ENCODE measurements at places on chromosomes 13 and 19.

GRCh38 chr13:109586509-109587346 is 199.7 kb downstream of the IRS2 start:
- no peak for DNase-seq

GRCh38 chr13:25178070-25178469 is 6.0 kb upstream of the AMER2 start:
- DNase-seq = no peak

GRCh38 chr13:27858046-27858445 is 61.8 kb upstream of the PDX1 start:
- DNase-seq = no peak

GRCh38 chr13:79440958-79441528 is 35.0 kb upstream of the RBM26 start:
- no peak for DNase-seq

DNA sequence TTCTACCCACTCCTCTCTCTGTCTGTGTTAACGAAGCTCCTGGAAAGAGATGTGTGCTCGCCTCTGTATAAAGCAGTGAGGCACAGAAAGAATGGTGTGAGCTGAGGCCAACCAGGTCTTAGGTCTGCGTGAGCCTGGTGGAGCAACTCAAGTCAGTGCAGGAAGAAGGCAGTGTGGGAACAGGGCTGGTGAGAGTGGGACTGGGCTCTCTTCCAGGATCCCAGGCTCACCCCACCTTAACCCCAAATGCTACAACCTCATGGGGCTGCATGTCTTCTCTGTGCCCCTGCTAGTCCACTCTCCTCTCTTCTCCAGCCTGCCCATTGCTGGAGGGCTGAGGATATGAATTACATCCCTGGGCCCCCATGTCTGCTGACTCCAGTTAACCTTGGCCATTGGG is 127.4 kb downstream of the DCT start:
- peak; percentile 50 for DNase-seq

- peak; percentile 48 for DNase-seq
Observed at GRCh38 chr13:91668866-91669495, 270.6 kb downstream of the GPC5 start.

DNA sequence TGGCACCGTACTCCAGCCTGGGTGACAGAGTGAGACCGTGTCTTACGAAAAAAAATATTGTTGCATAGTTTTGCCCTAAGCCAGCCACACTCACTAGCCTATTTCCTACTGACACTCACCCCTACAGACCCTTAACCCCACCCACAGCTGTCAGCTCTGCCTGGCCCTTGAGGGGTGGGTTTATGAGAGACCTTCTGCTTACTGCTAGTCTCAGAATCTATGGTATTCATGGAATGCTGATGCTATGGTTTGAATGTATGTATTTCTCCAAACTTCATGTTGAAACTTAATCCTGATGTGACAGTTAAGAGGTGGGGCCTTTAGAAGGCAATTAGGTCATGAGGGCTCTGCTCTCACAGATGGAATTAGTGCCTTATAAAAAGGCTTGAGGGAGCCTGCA is 79.2 kb upstream of the LRCH1 start:
- DNase-seq = peak; percentile 34

DNA sequence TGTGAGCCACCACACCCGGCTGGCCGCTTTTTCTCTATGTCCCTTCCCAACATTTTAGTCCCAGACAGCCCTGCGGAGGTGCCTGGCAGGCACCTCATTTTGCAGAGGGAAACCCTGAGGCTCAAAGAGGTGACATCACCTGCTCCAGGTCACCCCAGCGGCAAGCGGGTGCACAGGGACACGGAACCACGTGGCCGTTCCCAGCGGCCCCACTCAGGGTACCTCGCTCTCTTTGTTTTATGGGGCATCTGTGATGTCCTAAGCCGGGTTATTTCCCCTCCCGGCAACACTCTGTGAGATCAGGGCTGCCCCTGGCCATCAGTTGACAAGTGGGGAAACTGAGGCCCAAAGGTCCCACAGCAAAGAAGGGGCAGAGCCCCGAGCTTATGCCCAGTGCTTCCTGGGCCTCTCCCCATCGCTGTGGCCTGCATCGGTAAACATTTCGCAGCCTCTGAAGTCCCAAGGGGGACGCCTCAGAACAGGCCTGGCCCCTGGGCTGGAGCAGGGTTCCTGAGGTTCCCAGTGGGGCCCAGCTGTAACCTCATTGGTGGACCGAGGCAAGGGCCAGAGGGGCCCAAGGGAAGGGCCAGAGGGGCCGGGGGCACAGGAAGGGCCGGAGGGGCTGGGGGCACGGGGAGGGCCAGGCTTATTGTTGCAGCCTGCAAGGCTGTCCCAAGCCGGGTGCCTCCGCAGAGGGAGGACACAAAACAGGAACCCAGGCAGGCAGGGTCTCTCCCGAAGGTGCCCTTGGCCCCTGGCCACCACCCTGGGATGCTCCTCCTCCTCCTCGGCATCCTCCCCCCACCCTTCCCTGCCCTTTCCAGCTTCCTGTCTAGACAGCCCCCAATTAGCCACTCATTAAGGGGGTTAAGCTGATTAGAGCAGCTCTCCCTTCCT is 39.0 kb downstream of the SMIM24 start:
- DNase-seq = no peak

- no peak for DNase-seq
Observed at GRCh38 chr19:18723871-18724377, 40.4 kb downstream of the CRTC1 start.

DNA sequence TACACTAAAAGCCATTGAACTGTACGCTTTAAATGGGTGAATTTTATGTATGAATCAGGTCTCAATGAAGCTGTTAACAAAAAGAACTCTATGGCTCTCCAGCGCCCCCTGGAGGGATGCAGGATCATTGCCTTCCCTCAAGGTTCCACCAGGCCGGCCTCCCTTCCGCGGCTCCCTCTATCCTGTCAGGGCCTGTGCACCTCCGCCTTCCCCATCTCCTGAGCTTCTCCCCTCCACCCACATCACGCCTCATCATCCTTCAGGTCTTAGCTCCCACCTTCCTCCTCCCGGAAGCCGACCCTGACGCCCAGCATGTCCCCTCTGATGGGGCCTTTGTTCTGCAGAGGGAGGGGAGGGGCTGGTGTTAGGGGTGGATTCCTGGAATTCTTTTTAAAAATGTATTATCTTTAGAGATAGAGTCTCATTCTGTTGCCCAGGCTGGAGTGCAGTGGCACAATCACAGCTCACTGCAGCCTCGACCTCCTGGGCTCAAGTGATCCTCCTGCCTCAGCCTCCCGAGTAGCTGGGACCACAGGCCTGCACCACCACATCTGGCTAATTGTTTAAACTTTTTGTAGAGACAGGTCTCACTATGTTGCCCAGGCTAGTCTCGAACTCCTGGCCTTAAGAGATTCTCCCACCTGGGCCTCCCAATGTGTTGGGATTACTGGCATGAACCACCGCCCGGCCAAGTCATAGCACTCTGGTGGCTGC is 27.7 kb downstream of the MEIS3 start:
- peak; percentile 59 for DNase-seq

DNA sequence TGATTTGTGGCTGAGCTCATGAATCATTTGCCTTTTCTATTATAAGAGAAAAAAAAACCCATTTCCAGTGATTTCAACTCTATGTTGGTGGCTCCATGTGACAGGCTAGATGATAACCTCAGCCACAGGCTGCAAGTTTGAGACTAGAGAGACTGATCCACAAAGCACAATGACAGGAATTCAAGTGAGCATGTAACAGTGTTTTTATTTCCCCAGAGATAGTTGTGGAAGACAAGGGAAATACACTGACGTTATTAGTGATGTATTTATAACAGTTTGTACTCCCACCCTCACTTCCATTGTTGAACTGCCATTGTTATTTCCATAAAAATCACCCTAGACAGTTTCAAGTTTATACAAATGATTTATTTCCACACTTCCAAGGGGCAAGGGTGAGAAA is 27.9 kb upstream of the EDNRB start:
- no peak for DNase-seq

DNA sequence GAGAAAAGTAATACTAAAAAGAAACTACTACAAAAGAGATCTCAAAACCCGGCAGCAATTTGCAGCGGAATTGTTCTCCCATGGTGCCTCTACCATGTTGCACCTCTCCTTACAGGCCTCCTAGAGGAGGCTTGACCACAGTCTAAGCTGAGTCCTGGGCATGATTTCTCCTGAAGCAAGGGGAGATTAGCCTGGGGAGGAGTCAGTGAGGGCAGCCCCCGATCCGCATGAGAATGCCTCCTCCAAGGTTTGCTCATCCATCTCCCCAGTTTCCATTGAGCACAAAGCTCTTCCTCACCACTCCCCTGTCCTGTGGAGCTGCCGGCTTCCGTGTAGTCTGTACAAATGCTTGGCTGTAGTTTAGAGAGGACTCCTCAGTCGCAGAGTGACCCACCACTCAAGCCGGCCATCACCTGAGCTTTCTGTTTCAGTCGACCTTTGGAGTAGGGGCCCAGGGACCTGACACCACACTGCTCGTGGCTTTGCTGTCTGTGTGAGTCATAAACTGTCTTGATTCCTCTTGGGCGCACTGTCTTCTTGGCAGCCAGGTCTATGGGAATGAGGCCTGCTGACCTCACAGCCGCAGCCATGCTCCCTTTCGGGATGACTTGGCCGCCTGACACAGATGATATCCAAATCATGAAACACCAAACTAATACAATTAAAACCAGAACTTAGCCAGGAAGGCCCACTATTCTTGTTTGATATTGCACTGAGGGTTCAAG is 72.3 kb downstream of the C1QTNF9 start:
- DNase-seq = no peak

GRCh38 chr19:2540646-2541454 is 64.9 kb downstream of the GADD45B start:
- DNase-seq = peak; percentile 99

- DNase-seq = peak; percentile 34
Observed at GRCh38 chr19:42132030-42132628, at the start of gene POU2F2. TSS of gene POU2F2 (minus strand) at chr19:42132446. CDS start at chr19:42132411, 35 bp downstream.

DNA sequence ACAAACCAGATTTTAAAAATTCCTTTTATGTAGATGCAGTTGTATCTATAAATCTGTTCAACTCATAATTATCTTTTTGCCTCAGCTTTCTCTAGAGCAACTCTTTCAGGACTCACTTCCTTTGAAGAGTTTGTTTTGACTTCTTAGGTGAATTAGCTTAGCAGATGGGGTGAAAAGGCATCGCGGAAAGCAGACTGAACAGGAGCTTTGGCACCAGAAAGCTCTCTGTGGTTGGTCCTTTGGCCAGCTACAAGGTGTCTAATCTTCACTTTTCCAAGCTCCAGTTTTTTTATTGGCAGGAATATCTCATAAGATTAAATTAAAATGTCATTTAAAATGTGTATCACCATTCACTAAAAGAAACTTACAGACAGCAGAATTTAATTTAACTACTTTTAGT is 60.6 kb upstream of the KLF12 start:
- DNase-seq = no peak

GRCh38 chr13:40485611-40486517 is 180.6 kb downstream of the FOXO1 start:
- no peak for DNase-seq

DNA sequence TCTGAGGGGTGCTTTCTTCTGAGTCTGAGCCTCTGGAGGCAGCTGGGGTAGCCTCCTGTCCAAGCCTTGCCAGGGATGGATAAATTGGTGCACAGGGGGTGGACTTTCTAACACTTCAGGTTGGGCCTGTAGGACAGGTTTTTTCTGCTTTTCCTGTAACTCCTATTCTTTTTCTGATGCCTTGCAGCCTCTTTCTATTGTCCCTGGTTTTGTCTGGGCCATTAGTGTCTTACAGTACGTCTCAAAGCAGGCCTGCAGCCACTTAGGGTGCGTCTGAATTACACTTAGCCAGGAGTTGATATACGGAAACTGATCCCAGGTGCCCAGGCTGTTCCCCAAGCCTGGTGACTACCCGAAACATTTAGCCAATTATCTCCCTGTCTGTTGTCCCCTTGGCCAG is 213.3 kb upstream of the HTR2A start:
- DNase-seq = no peak
